M059J (cell line): ENCODE measurements at places on chromosomes 2 and 18.

DNA sequence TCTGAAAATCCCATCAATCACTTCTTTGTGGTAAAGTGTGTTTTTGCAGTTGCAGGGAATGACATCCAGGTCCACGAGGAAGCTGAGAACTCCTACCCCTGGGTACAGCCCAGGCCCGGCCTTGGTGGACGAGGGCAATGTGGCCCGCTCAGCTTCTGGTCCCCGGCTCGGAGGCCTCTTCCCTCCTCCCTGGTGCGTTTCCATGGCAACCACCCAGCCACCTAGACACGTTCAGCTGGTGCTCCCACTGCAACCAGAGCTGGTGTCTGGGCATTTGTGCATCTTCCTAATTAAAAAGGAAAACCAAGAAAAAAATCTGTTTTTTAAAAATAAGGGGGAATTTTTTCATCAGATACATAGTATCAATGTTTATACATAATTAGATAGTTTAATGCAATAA, 603.6 kb upstream of the SALL3 start:
- no peak for DNase-seq

DNA sequence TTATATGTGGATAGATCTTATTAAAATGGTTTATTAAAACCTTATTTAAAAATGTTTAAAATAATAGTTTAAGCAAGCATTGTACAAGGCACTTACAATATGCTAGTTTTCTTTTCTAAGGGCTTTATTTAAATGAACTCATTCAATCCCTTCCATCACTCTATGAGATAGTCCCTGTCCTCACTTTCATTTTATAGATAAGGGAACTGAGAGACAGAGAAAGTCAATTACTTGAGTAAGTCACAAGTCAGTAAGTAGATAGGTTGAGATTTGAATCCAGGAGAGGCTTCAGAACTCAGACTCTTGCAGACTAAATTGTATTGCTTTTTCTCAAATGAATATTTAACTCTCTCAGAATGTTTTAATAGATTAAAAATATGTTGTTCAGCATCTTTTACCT, 95.2 kb downstream of the KLHL14 start:
- no peak for DNase-seq

GRCh38 chr2:8202132-8202531, 479.7 kb upstream of the ID2 start:
- DNase-seq = peak; percentile 15

DNA sequence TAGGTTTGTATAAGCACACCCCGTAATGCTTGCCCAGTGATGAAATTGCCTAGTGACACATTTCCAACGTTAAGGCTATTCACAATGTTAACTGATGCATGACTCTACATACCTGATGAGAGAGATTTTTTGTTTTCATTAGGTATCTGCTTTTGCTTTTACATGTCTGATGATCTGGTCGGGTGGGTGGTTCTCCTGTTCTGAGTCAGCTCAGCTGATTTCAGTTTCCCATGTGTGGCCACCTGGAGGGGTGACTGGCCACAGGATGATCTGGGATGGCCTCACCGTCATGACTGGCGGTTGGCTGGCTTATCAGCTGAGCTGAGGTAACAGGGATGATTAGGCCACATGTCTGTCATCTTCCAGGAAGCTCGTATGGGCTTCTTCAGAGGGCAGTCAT, 33.8 kb upstream of the ACYP2 start:
- peak; percentile 51 for DNase-seq
